MCF 10A (cell line): ENCODE measurements at places on chromosomes 5 and 9. TPM values are rescaled to one million over a fixed set of nuclear protein-coding genes. Genes with fewer than 3 reads are reported as not detected.

GRCh38 chr5:99037668-99038067, 108.9 kb upstream of the CHD1 start:
- H3K36me3 ChIP-seq = no peaks in the 10 kb centered on the region
- H3K4me3 ChIP-seq = no peak overlapping the region
- no peak overlapping the region for H3K27ac ChIP-seq

- H3K27ac ChIP-seq = no peak overlapping the region
- peaks cover 4% of the 10 kb centered on the region for H3K36me3 ChIP-seq
- H3K27me3 ChIP-seq = no peaks in the 10 kb centered on the region
- no peak overlapping the region for H3K4me3 ChIP-seq
These were observed 182.7 kb downstream of the PBX3 start for GRCh38 chr9:125929846-125930245.

DNA sequence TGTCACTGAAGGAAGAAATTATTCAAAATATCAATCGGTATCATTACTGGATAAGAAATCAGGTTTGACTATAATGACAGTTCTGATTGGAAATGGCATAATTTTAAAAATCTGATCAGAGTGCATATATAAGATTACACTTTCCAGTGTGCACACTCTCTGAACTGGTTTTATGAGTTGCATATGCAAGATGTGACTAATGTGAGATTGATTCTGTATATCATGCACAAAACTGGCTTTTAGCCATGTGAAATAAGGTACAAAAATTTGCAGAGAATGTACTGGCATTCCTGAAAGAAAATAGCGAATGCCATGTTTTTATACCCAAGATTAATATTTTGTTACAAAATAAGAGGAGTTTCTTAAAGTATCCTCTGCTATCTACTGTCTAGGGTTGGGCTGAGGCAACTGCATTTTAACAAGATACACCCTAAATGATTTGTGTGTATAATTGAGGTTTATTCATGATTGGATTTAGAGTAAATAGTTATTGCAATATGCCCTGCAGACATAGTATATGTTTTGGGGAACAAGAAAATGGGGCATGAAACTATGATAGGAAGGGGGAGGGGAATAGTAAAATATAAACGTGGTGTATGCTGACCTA, 70.7 kb downstream of the LNPEP start:
- peaks cover 14% of the 10 kb centered on the region for H3K36me3 ChIP-seq
- peaks cover 6% of the 10 kb centered on the region for H3K4me1 ChIP-seq
- peak; percentile 2 for DNase-seq
- no peak overlapping the region for H3K4me3 ChIP-seq
- H3K27ac ChIP-seq = no peak overlapping the region
- H3K27me3 ChIP-seq = no peaks in the 10 kb centered on the region

DNA sequence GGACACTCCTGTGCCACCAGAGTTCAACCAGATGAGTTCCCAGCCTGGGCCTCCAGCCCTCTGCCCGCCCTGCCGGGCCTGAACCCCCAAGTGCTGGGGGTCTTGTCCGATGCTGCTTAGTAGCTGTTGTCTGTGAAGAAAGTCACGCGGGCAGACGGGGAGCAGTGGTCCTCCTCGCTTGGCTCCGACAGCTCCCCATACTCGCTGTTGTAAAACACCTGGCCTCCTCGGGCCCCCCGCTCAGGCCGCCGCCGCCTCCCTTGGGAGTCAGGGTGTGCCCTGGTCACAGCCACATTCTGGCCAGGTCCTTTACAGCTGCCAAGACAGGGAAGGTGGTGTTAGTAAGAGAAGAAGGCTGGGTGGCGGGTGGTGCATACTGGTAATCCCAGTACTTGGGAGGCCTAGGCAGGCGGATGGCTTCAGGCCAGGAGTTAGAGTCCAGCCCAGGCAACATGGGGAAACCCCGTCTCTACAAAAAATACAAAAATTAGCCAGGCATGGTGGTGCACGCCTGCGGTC, 11.8 kb upstream of the SCGB3A1 start:
- peaks cover 13% of the 10 kb centered on the region for H3K4me1 ChIP-seq
- no peak overlapping the region for H3K27ac ChIP-seq
- H3K36me3 ChIP-seq = no peaks in the 10 kb centered on the region
- H3K4me3 ChIP-seq = no peak overlapping the region
- H3K27me3 ChIP-seq = peaks cover 16% of the 10 kb centered on the region

GRCh38 chr5:21237461-21237860, 1249.5 kb upstream of the CDH18 start:
- peaks cover 6% of the 10 kb centered on the region for H3K4me1 ChIP-seq
- H3K36me3 ChIP-seq = no peaks in the 10 kb centered on the region
- H3K27me3 ChIP-seq = no peaks in the 10 kb centered on the region
- H3K27ac ChIP-seq = peak overlapping the region; percentile 54

- peaks cover 5% of the 10 kb centered on the region for H3K36me3 ChIP-seq
- H3K27ac ChIP-seq = no peak overlapping the region
- H3K27me3 ChIP-seq = peaks cover 8% of the 10 kb centered on the region
- H3K4me1 ChIP-seq = no peaks in the 10 kb centered on the region
- H3K4me3 ChIP-seq = no peak overlapping the region
These were observed 50.7 kb upstream of the GRHPR start for GRCh38 chr9:37371565-37372464.

AK8 gene
- total RNA-seq = 0.42 and 1.1 TPM in 2 replicates

GRCh38 chr5:123937230-123937629, 425.3 kb downstream of the CSNK1G3 start:
- H3K36me3 ChIP-seq = no peaks in the 10 kb centered on the region
- H3K4me1 ChIP-seq = peaks cover 7% of the 10 kb centered on the region
- H3K4me3 ChIP-seq = no peak overlapping the region
- DNase-seq = peak; percentile 85

WWC1 gene
- total RNA-seq = 27.8 and 47.0 TPM in 2 replicates

OBP2B gene
- not detected in 2 replicates for total RNA-seq

GRM6 gene
- not detected in 2 replicates for total RNA-seq

NR5A1 gene
- total RNA-seq = not detected in 2 replicates

DNA sequence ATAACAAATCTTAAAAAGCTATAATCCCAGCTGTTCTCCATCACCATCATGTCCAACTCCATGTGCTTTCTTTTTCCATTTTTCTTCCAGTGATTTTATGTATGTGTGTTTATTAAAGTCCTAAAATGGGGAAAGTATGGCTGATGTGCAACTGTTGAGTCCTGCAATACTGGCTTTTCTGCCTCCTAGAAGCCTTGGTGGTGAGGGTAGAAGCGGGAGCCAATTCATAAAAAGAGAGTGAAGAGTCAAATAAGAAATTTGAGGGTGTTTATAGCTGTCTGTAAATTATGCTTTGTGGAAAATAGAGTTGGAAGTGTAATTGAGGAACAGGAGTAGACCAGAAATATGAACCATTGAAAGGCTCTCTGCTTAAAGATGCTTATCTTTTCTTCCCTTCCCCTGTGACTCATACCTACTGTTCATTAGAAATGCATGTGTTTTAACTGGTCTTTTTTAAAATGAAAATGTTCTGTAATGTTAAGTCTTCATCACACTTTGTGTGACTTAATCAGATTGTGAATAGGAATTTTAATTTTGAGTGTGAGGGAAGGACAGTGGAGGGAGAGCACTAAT, 80.1 kb downstream of the ZCCHC7 start:
- DNase-seq = peak; percentile 22
- no peaks in the 10 kb centered on the region for H3K27me3 ChIP-seq
- H3K4me3 ChIP-seq = no peak overlapping the region
- peak overlapping the region; percentile 33 for H3K27ac ChIP-seq

PCDHA3 gene
- not detected in 2 replicates for total RNA-seq
